ENCODE measurements at places on chromosomes 4 and X. TPM values are rescaled to one million over a fixed set of nuclear protein-coding genes. Genes with fewer than 3 reads are reported as not detected.

DNA sequence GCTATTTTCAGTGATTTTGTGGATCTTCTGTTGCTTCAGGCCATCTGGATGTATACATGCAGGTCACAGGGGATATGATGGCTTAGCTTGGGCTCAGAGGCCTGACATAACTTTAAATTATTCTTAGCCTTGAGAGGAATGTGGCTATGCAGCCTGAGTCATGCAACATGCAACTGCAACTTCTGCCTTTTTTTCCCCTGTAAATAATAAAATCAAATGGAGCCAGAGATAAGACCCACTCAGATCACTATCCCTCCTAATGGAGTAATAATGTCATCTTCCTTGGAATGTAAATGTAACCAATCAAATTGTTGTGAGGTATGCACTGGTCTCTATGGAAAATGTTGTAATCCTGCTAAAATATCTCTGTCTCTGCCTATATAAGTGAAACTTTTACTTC, 54.9 kb downstream of the MAGEB17 start:
- DNase-seq: peak; percentile 6

GRCh38 chr4:165464376-165464775, 85.6 kb downstream of the CPE start:
- DNase-seq: no peak

DNA sequence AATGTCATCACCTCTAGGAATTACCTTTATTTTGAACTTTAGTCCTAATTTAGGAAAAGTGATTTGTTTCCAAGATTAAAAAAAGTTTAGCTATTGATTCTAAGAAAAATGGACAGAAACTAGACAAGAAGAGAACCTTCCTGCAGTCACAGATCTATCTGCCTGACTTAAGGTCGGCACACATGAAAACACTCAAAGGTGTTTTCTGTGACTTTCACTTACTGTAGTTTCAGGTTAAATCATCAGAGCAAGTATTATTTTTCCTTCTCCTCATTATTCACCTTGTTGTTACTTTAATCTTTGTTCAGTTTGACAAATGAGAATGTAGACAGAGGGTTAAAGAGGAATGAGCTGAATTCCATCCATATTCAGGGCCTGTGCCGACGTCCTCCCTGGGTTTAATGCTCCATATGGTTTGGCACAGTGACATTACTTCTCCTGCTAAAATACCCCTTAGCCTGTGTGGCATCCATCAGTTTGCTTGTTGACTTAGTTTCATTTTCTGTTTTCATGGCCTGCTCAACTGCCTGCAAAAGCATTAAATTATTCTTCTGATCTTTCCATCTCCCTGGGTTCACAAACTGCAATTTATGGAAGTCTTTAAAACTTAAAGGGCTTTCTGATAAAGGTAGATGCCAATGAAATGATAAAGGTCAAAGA, 352.7 kb downstream of the NKX6-1 start:
- DNase-seq: no peak

DNA sequence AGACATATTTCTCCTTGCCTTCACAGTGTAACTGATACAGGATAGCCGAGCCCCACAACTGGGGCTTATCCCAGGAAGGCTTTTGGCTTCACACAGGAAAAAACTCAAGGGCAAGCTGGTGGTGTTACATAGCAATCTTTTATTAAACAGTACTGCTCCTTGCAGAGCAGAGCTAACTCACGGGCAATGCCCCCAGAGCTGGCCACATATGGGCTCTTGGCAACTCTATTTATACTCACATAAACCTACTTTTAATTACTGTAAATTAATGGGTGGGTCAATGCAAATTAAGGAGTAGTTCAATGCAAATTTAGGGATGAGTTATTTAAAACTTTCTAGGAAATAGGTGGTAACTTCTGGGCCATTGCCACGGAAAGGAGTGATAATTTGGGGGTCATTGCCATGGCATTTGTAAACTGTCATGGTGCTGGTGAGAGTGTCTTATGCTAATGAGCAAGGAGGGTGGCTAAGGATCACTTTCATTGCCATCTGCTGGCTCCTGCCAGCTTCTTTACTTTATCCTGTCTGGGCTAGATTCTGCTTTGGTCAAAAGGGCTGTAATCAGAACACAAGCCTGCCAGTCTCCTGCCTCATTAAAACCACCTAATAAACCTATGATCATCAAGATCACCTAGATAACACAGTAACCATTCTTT, 288.8 kb downstream of the CENPC start:
- no peak for DNase-seq

Gene MAGEB4
- total RNA-seq: not detected

DNA sequence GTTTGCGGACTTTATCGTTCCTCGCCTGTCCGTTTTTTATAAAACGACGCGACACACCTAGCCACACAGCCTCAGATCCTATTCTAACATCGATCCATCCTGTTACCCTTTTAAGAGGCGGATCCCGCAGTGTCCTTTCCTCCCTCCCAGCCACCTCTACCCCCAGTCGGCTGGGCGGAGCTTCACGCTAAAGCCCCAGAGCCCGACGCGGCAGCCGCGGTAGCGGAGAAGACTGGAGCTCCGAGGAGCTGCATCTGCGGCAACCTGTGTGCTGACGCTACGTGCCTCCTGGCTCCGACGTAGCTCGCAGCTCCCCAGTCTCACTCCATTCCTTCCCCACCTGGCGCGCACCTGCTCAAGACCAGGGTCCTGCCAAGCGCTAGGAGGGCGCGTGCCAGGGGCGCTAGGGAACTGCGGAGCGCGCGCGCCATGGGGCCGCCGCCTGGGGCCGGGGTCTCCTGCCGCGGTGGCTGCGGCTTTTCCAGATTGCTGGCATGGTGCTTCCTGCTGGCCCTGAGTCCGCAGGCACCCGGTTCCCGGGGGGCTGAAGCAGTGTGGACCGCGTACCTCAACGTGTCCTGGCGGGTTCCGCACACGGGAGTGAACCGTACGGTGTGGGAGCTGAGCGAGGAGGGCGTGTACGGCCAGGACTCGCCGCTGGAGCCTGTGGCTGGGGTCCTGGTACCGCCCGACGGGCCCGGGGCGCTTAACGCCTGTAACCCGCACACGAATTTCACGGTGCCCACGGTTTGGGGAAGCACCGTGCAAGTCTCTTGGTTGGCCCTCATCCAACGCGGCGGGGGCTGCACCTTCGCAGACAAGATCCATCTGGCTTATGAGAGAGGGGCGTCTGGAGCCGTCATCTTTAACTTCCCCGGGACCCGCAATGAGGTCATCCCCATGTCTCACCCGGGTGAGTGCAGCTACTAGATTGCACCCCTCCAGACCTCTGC, at the start of gene RNF128:
Gene RNF128 (plus strand): TSS at position 217 of the 953 bp plus-strand sequence. CDS start 213 bp downstream, at position 430.
- DNase-seq: peak; percentile 71

DNA sequence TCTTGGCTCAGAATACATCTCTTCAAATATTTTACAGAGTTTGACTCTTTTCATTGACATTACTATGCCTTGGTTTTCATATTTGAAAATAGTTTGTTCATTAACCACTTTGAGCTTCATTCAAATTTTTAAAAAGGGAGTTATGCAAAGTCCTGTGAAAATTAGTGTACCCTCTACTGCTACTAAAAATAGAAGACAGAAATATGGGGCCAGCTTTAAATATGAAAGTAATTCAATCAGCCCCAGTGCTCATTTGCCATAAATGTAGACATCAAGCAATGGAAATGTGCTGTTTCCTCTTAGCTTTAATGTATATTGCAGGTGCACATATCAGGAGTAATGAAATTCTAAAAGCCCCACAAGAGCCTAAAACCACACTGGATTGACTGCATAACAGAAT, 218.7 kb downstream of the SPATA18 start:
- no peak for DNase-seq

GRCh38 chr4:118004088-118004487, 30.2 kb upstream of the NDST3 start:
- DNase-seq: no peak

DNA sequence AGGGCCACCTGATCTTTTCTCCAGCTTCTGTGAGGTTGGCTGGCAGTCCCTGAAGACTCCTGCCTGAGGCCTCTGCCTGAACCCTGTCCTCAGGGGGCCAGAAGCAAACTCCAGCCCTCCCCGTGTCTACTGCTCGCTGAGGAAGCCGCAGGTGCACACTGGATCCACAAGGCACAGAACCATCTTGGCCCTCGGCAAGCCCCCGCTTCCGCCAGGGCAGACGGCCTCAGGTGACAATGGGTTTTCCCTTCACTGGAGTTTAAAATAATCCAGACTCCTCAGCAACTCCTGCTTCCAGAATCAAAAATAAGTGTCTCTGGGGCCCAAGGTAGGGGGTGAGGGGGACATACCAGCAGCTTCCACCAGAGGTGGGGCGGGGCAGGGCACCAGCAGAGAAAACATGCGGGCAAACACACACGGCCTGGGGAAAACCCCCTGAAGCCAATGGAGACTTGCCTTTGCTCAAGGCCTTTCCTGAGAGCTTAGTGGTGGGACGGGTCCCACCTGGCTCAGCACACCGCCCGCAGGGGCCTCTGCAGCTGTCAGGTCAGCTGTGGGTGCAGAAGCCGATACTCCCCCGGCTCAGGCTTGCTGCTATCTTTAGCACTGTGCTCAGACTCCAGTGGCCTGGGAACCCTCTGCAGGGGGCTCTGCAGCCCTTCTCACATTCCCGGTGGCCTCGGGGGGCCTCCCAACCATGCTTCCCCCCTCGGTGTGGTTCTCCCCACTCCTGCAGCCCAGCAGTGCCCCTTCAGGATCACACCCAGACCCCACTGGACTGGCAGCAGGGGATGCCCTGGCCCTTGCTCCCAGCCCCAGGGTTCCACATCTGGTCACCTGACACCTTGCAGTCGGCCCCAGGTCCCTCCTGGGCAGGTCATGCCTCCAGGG, 1.9 kb downstream of the MYL5 start:
- no peak for DNase-seq

DNA sequence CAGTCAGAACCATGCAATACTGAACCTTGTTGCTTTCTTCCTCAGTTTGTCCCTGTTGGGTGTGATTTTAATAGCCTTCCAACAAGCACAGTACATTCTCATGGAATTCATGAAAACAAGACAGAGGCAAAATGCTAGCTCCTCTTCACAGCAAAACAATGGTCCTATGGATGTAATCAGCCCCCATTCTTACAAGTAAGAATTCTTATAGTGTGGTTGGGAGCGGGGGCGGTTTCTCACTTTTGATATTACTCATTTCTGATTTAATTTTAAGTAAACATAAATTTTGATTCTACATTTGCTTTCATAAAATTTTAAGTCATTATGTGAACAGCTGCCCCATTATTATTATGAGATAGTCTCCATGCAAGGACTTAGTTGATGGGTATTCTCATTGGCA, 80.8 kb upstream of the TLR2 start:
- DNase-seq: no peak

DNA sequence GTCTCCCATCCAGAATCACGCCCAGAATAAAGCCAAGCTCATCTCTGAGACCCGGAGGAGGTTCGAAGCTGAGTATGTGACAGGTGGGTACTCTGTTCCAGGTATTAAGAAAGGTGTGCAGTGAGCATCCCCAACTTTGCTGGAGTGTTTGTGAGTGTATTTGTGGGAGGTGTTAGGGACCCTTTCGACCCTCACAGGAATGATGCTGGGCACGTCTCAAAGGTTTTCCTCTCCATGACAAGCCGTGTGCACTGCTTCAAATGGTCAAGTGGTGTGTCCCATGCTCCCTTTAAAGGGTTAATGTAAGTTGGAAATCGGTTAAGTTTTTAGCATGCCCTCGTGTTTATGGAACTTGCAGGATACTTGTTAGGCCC, 442 bp downstream of the MOSPD2 start:
- no peak for DNase-seq
